ENCODE measurements at places on chromosomes 4 and X.

GRCh38 chr4:113050371-113050755 lies 910 bp downstream of the ANK2 start:
- no peak for DNase-seq

DNA sequence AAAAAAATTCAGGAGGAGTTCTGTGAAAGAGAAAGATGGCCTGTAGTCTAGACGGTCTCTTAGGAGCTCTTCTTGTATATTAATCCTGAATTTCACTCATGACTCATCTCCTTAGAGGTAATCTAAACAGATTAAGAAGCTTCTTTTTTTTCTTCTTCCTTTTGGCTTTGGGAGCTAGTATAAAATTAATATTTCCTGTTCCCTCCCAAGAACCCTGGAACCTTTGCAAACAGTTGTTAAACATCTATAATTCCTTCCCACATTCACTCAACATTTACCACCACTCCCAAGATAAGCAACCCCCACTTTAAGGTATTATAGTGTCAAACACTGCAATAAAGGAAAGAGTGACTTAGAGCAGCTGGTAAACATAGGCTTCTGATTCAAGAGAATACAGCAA lies 146.4 kb upstream of the EDNRA start:
- DNase-seq, result no peak

GRCh38 chrX:69900491-69900890 lies 149.2 kb downstream of the AWAT2 start:
- no peak for DNase-seq

GRCh38 chr4:97819294-97819693 lies 324.0 kb downstream of the STPG2 start:
- DNase-seq, result no peak

- no peak for DNase-seq
Measured at GRCh38 chrX:135591871-135592270, 71.4 kb downstream of the INTS6L start.

GRCh38 chrX:130840345-130840744 lies 62.7 kb downstream of the ENOX2 start:
- DNase-seq, result no peak

DNA sequence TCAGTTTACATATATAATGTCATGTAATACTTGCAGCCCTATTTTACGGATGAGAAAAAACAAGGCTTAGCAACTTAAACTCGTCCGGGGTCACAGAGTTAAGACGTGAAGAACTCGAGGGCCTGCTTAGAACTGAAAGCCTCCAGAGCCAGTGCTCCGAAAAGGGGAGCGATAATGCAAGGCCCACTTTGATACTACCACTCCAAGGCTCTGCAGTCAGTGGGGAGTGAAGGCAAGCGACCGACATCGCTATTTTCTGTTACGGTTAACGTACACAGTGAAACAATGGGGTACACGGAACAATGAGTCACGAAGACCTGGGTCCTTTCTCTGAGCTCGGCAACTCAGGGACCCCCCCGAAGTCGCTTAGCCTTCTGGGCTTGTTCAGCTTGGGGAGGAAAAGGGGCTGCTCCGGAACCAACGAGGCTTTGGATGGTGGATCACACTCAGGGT lies 965 bp downstream of the PPA2 start:
- DNase-seq, result peak; percentile 3

- no peak for DNase-seq
Measured at GRCh38 chr4:168803732-168804131, 206.3 kb downstream of the CBR4 start.

GRCh38 chr4:132540797-132541196 lies 608.3 kb upstream of the PCDH10 start:
- no peak for DNase-seq

GRCh38 chr4:135268369-135268768 lies 1066.8 kb upstream of the PABPC4L start:
- DNase-seq, result no peak

DNA sequence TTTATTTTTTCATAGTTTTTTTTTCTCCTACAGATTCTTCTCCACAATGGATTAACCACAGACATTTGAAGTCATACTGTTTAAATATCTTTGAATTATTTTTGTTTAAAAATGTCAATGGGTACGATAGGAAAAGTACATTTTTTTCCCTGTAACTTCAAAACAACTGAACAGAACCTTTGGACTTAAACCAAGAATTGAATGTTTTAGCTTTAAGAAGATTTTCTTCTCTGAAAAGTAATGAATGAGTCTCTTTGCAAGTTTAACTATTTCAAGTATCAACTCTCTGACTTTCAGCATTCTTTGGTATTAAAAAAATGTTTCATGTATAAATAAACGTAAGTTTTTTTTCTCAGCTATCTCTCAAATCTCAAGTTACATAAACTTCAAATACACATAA lies 364.3 kb downstream of the FBXO8 start:
- no peak for DNase-seq

DNA sequence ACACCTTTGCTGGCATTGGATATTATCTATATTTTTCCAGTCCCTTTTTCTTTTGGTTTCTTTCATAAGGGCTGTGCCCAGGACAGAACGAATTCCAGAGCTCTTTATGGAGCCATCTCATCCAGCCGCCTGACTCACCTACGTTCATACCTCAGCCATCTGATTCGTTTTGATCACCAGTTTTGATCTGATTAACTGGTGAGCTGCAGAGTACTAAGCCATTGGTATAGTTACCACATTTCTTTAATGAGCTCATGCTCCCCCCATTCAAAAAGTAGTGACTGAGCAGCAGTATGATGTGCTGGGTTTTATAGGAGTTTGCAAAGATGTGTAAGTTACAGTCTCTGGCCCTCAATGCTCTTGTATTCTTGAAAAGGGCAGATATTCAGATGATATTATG lies 43.0 kb upstream of the CDKN2AIP start:
- DNase-seq, result no peak

- no peak for DNase-seq
Measured at GRCh38 chrX:940691-941090, 271.8 kb downstream of the CRLF2 start.

- no peak for DNase-seq
Measured at GRCh38 chr4:73607375-73608033, 12.7 kb downstream of the RASSF6 start.

DNA sequence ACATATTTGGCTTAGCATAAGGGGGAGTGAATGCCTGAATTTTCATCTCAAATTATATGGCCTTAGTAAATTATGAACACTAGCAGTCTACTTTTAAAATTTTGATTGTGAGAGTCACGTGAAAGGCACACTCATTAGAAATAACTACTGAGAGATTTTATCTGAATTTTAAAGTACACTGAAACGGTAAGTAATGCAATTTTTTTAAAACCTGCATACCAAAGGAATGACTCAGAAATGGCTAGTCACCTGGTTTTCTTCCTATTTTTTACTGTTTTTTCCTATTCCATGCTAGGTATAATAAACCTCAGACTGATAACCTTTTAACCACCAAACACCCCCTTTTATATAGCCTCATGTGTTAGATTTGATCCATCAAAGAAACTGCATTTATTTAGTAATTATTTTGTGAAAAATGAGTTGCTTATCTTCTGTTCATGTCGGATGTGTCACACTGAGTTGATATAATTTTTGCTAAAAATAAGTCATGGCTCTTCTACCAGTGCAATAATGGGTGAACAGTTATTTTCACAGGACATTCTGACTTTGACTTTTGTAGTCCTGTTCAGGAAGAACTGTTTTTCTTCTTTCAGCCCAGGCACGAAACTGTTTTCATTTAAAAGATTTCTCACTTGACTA lies 40.4 kb downstream of the CPEB2 start:
- no peak for DNase-seq
